Thyroid gland (tissue), 4 donors: ENCODE measurements at places on chromosomes 3 and 15. TPM values are rescaled to one million over a fixed set of nuclear protein-coding genes. Genes with fewer than 3 reads are reported as not detected.

Gene TRMT10C
- 11.7 TPM for total RNA-seq

Gene TIMP4
- total RNA-seq = 35.3 TPM

Gene DYNC1LI1
- 28.5 TPM for total RNA-seq

Gene EFCAB12
- total RNA-seq = 1.2 TPM

Gene UROC1
- not detected for total RNA-seq

Gene SLC22A14
- total RNA-seq = not detected

Gene CTXN2
- not detected for total RNA-seq

Gene PLA2G4E
- not detected for total RNA-seq

Gene SPTSSB
- not detected for total RNA-seq

Gene MYL3
- total RNA-seq = 2.8 TPM

Gene OR4M2
- total RNA-seq = not detected

Gene SORD
- 241 TPM for total RNA-seq

Gene KIF23
- total RNA-seq = 3.3 TPM

Gene DPPA2
- total RNA-seq = not detected

Gene GPR27
- total RNA-seq = 3.0 TPM
